GM23248 (cell line): ENCODE measurements at places on chromosomes 11 and 22. TPM values are rescaled to one million over a fixed set of nuclear protein-coding genes. Genes with fewer than 3 reads are reported as not detected.

MOV10L1 gene
- polyA plus RNA-seq = not detected in 2 replicates

ROBO4 gene
- 0.53 and 1.1 TPM in 2 replicates for polyA plus RNA-seq

FERMT3 gene
- polyA plus RNA-seq = 1.5 and 2.5 TPM in 2 replicates

CRYBA4 gene
- polyA plus RNA-seq = not detected in 2 replicates

FADS3 gene
- polyA plus RNA-seq = 124 and 135 TPM in 2 replicates

PGA5 gene
- polyA plus RNA-seq = not detected in 2 replicates

CD3D gene
- not detected in 2 replicates for polyA plus RNA-seq

DNA sequence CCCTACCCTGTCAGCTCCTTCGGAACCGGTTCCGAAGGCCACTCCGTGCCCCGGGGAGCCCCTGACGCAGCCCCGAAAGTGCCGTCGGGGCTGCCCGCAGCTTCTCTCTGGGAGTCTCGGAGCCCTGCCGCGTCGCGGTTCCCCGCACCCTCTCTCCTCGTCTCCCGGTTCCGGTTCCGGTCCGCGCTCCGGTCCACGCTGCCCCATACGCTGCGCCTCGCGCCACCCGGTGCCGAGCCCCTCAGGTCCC lies 618 bp downstream of the MTA2 start:
- DNase-seq = peak; percentile 55

DNA sequence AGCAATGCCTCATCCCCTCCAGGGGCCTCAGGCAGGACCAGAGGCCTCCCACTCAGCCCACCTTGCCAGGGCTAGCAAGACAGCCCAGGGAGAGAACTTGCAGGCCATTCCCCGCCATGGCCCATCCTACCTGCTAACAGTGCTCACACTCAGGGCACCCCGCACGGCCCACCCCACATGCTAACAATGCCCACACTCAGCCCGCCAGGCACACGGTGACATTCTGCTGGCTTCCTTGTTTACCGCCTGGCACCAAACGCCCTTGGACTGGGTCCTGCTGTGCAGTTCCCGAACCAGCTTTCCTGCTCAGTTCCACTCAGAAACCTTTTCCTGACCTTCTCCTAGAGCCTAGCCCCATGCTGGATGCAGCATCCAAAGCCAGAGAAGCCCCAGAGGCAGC lies 33.5 kb upstream of the FADD start:
- no peak for DNase-seq

GRCh38 chr22:19448076-19448607 lies 631 bp upstream of the C22orf39 start:
- DNase-seq = peak; percentile 88

DNA sequence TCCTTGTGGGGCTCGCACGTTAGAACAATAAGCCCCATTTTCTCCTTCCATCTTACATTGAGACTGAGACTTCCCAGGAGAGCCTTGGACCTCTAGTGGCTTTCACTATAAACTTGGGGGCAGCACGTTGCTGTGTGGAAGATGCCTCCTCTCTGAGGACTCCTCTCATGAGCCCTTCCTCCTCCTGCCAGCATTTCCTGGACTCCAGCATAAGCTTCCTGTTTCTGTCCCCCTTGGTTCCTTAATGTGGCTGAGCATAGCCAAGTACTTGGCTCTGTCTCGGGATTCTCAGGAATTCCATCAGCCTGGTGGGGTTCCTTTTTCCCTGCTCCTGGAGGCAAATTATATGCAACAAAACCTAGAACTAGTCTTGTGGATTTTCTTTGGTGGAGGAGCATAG lies 38.8 kb upstream of the UBASH3B start:
- DNase-seq = no peak

- peak; percentile 85 for DNase-seq
Measured at GRCh38 chr11:131760091-131761061, 390.0 kb downstream of the NTM start.

DNA sequence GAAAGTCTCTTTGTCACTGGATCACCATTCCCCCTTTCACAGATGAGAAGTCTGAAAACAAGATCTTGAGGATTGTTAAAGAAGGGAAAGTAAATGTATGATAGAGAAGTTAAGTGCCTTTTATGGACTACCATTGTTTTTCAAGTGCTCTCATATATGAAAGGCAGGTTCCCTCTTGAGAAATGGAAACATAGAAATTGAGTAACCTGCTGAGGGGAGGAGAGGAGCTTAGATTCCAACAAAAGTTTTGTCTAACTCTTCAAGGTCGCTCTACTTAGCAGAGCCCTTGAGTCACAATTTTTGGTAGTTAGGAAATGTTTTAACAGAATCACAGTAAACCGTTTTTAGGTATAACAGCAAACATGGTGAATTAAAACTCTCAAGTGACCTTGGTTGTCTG lies 80.1 kb downstream of the SVIP start:
- DNase-seq = no peak

DNA sequence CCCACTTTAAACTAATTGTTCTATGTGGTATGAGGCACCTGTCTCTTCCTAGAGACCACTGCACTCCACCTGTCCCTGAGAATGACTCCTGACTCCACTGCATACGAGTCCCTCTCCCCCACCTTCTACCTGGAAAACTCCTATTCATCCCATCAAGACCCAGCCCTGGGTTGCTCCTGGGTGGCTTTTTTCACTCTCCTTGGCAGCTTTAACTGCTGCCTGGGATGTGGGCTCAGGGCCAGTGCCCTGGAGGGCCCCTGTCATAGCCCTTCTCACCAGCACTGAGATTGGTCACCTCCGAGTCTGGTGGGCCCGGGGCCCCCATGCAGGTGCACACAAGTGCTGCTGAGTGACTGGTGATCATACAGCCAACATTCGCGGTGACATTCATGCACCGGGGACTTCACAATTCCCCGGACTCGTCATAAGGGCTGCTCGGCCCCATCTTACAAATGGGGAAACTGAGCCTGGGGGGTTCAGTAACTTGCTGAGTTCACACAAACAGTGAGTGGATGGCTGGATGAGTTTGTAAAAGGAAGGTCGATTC lies 25.9 kb upstream of the TOLLIP start:
- no peak for DNase-seq

DNA sequence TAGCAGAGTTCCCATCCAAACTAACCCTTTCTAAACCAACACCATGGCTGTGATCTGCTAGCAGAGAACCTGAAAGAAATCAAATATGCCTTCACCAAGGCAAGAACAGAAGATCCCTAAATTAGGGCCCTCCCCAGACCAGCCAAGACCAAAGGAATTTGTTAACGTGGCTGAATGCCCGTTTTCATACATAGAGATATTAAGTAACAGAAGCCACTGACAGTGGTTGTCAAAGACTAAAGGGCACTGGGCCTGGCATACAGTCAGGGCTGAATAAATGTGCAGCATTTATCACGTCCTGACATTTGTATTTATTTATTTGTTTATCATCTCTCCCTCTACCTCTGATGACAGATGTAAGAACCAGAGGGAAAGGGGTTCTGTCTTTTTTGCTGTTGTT lies 271.8 kb downstream of the LARGE1 start:
- no peak for DNase-seq

GRCh38 chr11:100297516-100297915 lies 389.6 kb upstream of the ARHGAP42 start:
- DNase-seq = no peak

DNA sequence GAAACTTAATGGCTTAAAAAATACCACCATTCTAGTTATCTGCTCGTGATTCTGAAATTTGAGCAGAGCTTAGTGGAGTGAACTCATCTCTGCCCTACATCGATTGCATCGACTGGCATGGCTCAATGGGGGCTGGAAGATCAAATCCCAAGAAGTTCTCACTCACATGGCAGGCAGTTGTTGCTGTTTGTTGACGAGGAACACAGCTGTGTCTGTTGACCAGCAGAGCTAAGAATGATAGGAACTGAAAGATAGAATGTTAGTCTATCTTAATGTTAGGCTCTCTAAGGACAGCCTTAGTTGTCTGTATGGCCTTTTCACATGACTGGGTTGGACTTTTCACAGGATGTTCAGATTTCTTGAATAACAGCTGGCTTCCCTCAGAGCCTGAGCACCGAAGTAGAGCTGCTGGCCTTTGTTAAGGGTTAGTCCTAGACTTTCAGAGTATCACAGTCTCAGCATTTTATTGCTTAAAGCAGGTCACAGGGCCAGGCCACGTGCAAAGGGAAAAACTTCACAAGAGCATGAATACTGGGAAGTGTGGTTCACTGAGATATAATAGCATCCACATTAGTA lies 31.6 kb upstream of the IZUMO1R start:
- DNase-seq = no peak

- peak; percentile 32 for DNase-seq
Measured at GRCh38 chr11:13135385-13136271, 126.5 kb downstream of the RASSF10 start.

- no peak for DNase-seq
Measured at GRCh38 chr11:60899977-60900376, 6.4 kb downstream of the PRPF19 start.

GRCh38 chr11:95985174-95985808 lies 61.4 kb upstream of the MTMR2 start:
- peak; percentile 66 for DNase-seq

DNA sequence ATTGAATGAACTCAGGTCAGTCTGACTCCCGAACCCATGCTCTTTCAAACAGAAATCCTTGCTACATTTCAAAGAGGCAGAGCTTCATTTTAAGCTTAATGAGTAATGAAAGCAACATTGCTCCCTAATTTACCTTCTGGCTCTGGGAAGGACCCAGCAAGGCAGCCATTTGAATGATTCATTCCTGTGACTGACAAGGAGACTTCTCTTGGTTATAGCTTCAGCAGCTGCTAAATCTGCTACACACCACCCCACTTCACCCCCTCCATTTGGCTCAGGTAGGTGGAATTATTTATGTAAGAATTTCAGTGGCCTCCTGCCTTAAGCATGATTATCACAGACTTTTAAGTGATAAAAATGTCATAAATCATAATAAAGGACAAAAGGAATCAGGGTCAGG lies 117.7 kb downstream of the KCNC1 start:
- DNase-seq = no peak

GRCh38 chr22:48739348-48740085 lies 1088.2 kb downstream of the BRD1 start:
- no peak for DNase-seq

DNA sequence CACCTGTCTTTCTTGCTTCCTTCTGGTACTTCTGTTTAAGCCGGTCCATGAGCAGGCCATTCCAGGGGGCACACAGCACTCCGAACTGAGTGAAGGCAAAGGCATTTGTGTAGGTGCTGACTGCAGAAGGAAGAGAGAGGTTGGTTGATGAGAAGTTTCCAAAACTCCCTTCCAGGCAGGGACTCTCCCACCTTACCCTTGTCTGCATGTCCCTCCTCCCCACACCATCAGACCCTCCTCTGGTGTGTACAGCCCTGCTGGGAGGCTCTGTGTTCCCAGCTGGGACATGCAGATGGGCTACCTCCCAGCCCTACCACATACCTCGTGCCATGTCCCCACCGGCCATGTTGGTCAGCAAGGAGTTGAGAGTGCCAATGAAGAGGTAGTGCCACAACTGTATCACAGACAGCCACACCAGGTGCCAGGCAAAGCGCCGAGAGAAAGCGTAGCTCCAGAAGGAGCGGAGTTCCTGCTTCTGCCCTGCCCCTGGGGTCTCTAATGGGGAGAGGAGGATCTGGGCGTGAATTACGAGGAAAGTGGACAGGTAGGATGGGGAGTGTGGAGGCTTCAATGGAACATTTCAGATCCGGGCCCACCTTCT lies 12.2 kb downstream of the SLC43A3 start:
- DNase-seq = no peak

DNA sequence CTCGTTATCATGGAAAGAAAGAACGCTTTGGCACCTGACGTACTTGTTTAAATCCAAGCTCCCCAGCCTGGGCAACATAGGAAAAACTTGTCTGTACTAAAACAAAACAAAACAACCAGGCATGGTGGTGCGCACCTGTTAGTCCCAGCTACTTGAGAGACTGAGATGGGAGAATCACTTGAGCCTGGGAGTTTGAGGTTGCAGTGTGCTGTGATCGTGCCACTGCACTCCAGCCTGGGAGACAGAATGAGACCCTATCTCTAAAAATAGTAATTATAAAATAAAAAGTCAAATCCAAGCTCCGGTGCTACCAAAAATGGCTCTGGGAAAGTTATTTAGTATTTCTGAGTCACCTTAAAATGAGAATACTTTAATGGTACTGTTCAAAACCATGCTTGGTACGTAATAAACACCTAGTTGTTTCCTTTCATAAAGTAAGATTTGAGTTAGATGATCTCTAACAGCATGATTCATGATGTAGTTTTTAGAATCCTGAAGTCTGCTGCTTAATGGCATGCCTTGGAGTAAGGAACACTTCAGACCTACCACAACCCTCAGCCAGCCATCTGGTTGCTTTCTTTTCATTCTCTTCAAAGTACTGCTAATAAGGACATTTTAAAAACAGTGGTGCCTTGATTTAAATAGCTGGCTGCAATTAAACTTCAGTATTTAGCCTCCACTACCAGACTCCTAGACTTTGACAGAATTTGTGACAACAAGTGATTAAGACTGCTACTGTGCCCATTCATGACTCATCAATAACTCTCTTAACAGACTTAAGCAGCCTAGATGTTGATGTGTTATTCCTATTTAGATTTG lies 8.4 kb downstream of the PPME1 start:
- DNase-seq = peak; percentile 54

DNA sequence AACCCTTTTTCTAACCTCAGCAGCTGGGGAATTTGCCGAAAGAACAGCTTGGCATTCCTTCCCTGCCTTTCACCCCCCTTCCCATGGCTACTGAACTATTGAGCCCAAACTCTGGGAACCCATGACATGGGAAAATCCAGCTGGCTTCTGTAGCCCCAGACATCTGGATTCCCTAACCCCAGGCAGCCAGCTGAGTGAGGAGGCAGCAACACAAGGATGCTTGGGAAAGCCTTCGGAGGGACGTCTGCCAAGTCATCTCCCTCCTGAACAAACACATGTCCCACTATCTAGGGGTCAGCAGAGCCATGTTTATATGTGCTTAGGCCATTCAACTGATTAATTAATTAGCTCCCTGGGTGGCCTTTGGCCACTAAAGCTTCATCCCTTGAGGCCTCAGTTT lies 21.6 kb downstream of the LRRC55 start:
- DNase-seq = peak; percentile 8

- peak; percentile 44 for DNase-seq
Measured at GRCh38 chr11:10526974-10527918, 13.7 kb downstream of the RNF141 start.

- no peak for DNase-seq
Measured at GRCh38 chr11:104451197-104451893, 287.4 kb upstream of the PDGFD start.

DNA sequence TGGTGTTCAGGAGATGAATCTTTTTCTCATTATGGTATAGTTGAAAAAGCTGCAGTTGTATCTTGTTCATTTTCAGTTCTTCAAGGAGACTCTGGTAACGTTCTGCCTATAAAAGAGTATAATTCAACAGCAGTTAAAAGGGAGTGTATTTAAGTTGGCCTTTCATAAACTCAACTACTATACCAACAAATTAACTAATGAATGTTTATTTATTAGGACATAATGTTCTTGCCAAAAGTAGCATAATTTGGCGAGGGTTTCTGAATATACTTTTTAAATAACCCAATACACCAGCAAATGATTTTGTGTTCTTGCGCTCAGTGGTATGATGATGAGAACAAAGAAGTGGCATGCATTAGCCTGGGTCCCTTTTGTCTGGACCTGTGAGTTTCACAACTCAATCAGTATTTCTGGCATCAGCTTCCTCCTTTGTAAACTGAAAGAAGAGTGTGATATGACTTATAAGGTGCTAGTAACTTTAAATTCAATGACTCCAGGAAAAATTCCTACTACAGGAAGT lies 10.9 kb downstream of the SMC1B start:
- DNase-seq = no peak
